ENCODE measurements at places on chromosomes 11 and 22. TPM values are rescaled to one million over a fixed set of nuclear protein-coding genes. Genes with fewer than 3 reads are reported as not detected.

Gene NRXN2
- 4.6 TPM for total RNA-seq

Gene OOSP3
- total RNA-seq: not detected

Gene ST14
- total RNA-seq: 4.4 TPM

Gene MPPED2
- 12.0 TPM for total RNA-seq

Gene CASP12
- total RNA-seq: 5.5 TPM

Gene RFPL1
- not detected for total RNA-seq
